ENCODE measurements at places on chromosomes 2 and 18.

- DNase-seq: no peak
These were observed 696.9 kb upstream of the GYPC start for GRCh38 chr2:125959047-125959446.

GRCh38 chr2:209141142-209141541, 282.7 kb upstream of the MAP2 start:
- no peak for DNase-seq

DNA sequence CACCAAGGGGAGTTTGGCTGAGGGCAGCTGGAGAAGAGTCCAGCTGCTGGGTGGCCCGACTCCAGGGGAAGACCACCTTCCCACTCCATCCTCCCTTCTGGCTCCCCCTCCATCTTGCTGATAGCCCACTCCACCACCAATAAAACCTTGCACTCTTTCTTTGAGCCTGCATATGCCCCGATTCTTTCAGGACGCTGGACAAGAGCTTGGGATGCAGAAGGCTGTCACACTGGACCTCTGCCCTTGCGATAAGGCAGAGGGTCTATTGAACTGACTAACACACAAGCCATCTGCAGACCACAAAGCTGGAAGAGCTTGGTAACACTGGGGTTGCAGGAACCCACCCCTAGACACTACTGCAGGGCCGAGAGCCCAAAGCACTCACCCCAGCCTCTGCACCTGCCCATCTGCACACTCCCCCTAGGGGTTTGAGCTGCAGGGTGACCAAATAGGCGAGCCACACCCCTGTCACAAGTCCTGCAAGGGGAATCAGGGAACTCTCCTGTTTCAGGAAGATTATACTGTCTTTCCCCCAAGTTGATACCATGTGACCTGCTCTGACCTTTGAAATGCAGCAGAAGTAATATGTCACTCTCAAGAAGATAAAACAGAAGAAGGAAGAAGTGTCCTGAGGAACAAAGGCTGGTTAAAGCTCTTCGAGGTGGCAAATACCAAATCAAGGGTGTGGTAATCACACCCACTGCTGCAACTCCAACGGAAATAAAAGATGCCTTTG, 70.5 kb downstream of the SMAD4 start:
- no peak for DNase-seq

DNA sequence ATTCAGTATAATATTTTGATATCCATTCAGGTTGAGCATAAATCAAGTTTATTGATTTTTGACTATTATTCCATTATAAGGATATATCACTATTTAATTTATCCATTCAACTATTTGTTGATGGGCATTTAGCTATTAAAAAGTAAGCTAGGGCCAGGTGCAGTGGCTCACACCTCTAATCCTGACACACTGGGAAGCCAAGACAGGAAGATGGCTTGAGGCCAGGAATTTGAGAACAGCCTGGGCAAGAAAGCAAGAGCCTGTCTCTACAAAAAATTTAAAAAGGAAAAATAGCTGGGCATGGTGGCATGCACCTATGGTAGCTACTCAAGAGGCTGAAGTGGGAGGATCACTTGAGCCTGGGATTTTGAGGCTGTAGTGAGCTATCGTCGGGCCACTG, 183.5 kb downstream of the HNMT start:
- DNase-seq: peak; percentile 3

- DNase-seq: no peak
These were observed 285.0 kb downstream of the GULP1 start for GRCh38 chr2:188576651-188577050.

- DNase-seq: no peak
These were observed 574.2 kb downstream of the CCDC85A start for GRCh38 chr2:56757884-56758545.
